ENCODE measurements at places on chromosomes 13 and 19. TPM values are rescaled to one million over a fixed set of nuclear protein-coding genes. Genes with fewer than 3 reads are reported as not detected.

The ZNF837 gene
- polyA plus RNA-seq = 1.6 TPM

The FBXO17 gene
- polyA plus RNA-seq = 32.3 TPM

The NRTN gene
- polyA plus RNA-seq = 0.53 TPM

The FGF14 gene
- polyA plus RNA-seq = 0.04 TPM

The RASAL3 gene
- polyA plus RNA-seq = 1.7 TPM
